ENCODE measurements at places on chromosomes 16 and 17. TPM values are rescaled to one million over a fixed set of nuclear protein-coding genes. Genes with fewer than 3 reads are reported as not detected.

Gene PMP22
- total RNA-seq, result 125 TPM

GRCh38 chr17:78081551-78081950 is 47.0 kb downstream of the TMC6 start:
- DNase-seq, result no peak
- H3K36me3 ChIP-seq, result peaks cover 81% of the 10 kb centered on the region
- H3K27me3 ChIP-seq, result no peaks in the 10 kb centered on the region
- no peaks in the 10 kb centered on the region for H3K4me1 ChIP-seq

Gene ST6GALNAC1
- 16.6 TPM for total RNA-seq

- peak; percentile 87 for DNase-seq
- H3K4me1 ChIP-seq, result peaks cover 26% of the 10 kb centered on the region
- peak overlapping the region; percentile 30 for H3K4me3 ChIP-seq
- H3K36me3 ChIP-seq, result no peaks in the 10 kb centered on the region
- H3K27ac ChIP-seq, result peak overlapping the region; percentile 18
These were observed 114.1 kb downstream of the PITPNC1 start for GRCh38 chr17:67491009-67491680.

GRCh38 chr17:48692049-48692448 is 30.3 kb downstream of the PRAC1 start:
- H3K36me3 ChIP-seq, result no peaks in the 10 kb centered on the region
- H3K4me3 ChIP-seq, result no peak overlapping the region
- peaks cover 48% of the 10 kb centered on the region for H3K27me3 ChIP-seq
- DNase-seq, result no peak
- no peaks in the 10 kb centered on the region for H3K4me1 ChIP-seq

Gene NTN1
- total RNA-seq, result 7.8 TPM

Gene LDHD
- total RNA-seq, result 13.2 TPM

Gene PPP1R1B
- 23.9 TPM for total RNA-seq

DNA sequence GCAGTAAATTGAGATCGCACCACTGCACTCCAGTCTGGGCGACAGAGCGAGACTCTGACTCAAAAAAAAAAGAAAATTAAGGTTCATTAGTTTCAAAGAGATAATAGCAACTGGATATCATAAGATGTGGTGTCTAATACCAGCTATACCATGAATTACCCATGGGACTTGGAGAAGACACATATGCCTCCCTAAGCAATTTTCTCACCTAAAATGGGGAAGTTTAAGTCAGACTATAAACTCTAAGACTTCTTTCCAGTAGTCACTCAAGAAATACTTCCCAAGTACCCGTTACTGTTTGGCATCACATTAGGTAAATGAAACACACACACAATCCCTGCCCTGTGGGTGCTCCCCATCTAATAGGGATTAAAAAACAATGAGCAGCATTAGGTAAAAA is 22.6 kb downstream of the SMURF2 start:
- H3K4me1 ChIP-seq, result peaks cover 37% of the 10 kb centered on the region
- no peaks in the 10 kb centered on the region for H3K27me3 ChIP-seq
- no peak for DNase-seq
- H3K4me3 ChIP-seq, result no peak overlapping the region

Gene RASL10B
- total RNA-seq, result 1.9 TPM

- peaks cover 6% of the 10 kb centered on the region for H3K4me1 ChIP-seq
- no peaks in the 10 kb centered on the region for H3K27me3 ChIP-seq
- no peak for DNase-seq
- no peak overlapping the region for H3K4me3 ChIP-seq
These were observed 35.0 kb upstream of the HSBP1 start for GRCh38 chr16:83772806-83773205.
